Glomerular endothelial cell (primary cell): ENCODE measurements at places on chromosomes 5 and 9.

DNA sequence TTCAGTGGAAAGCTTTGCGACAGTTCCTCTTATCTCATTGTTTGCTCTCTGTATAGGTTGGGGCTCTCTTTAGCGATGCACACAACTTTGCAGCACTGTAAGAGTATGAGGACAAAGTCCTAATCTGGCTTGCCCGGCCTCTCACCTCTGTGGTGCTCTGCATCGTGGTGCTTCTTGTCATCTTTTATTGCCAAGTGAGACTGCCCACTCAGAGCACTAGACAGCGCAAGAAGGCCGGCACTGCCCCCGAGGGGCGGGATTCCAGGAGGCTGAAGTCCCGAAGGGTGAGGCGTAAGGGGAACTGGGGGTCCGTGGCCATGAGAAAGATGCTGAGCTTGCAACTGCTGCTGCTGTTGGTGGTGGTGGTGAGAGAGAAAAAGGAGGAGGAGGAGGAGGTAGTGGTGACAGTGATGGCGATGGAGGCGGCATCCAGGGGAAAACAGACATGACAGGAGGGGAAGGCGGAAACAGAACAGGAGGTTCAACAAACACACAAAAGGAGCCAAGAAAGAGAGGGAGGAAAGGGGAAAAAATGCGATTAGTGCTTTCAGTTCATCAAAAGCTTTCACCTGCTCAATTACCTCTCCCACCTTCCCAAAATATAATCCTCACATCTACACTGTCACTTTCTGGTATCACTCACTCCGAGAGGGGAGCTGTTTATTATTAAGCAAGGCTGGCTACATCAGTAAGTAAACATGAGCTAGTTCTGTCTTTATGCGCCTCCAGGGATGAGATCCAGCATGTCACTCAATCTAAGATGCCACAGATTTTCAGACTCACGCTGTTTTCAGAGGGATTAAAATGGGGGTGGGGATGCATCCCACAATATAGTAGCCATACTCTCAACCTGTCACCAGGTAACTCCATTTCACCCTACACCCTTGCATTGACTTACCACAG is 55.1 kb downstream of the TLE1 start:
- no peak for DNase-seq

- DNase-seq, result no peak
These were observed 194.4 kb upstream of the CDKN2B start for GRCh38 chr9:22203371-22204138.

- DNase-seq, result no peak
These were observed 199.9 kb upstream of the PIK3R1 start for GRCh38 chr5:68015381-68016302.

DNA sequence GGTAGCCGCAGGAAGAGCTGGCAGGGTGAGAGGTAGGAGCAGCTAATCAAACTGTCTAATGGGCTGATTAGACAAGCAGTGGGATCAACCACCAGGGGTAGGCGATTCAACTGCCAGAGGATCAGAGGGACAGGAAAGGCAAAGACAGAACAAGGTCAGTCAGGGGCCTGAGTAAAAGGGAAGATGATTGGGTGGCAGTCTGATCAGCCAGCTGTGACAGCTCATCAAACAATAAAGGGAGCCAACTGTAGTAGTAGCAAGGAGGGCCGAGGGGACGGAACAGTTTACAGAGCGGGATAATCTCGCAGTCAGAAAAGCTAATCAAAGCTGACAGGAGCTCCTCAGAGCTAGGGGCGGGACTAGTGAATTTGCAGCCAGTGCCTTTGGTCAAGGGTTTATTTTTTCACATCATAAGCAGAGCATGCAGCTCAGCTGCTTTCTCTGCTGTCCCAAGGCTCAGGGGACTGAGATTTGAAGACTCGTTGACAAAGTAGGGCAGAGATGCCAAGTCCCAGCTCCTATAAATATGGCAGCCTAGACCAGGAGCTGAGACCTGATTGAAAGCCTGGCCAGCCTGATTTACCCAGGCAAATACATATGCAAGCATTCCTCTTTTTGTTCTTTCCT is 418.2 kb downstream of the GABRG2 start:
- DNase-seq, result no peak

DNA sequence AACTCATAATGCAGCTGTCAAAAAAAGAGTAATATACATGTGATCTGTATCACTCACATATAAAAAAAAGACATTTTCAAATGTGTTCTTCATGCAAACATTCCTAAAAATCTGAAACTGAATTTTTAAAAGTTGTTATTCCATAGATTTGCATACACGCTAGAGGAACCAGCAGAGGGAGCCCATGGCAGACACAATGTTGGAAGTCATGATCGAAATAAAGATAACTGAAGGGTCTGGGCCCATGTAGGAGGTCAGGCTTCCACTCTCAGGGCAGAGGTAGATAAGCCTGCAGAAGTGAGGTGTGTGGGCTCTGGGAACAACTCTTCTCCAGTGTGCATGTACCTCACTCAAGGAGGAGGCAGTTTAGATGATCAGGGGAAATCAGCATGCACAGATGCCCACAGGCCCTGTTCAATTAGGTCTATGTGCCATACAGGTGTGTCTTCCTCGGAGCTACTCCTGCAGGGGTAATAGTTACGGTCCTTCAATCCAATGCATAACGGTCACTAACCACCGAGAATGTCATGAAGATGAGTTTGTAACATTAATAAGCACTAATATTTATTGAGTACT is 208.6 kb downstream of the EPB41L4A start:
- peak; percentile 22 for DNase-seq

DNA sequence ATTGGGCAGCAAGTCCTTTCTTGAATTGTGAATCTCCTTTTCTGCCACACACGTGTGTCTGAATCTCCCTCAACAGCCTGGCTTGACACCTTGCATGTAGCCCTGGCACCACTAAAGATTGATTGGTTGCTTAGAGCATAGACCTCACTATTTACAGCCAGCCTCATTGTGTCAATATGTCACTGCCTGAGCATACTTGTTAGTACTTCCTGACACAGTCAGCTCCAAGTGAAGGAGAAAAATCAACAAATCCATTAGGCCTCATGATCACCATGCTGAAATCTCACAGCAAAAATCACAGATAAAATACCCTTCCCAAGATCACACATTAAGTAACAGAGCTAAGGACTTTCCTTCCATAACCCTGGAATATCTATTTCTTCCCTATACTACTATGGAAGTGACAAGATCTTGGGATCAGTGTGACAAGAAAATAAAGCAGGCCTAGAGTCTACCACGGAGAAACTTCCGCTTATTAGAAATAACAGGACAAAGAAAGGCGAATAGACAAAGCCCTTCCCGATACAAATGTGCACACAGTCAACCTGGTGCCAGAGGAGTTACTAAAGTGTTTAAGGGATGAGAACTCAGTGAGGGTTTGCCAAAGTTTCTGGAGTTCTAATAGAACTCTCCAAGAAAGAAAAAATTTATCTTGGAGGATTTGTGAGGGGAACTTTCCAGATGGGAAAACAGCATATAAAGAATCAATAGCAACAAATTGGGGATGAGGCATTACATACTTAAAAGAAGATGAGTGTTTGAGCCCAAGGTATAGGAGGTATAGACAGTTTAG is 5.6 kb upstream of the ARL15 start:
- no peak for DNase-seq

GRCh38 chr9:113953531-113953930 is 77.4 kb downstream of the ZNF618 start:
- peak; percentile 76 for DNase-seq

DNA sequence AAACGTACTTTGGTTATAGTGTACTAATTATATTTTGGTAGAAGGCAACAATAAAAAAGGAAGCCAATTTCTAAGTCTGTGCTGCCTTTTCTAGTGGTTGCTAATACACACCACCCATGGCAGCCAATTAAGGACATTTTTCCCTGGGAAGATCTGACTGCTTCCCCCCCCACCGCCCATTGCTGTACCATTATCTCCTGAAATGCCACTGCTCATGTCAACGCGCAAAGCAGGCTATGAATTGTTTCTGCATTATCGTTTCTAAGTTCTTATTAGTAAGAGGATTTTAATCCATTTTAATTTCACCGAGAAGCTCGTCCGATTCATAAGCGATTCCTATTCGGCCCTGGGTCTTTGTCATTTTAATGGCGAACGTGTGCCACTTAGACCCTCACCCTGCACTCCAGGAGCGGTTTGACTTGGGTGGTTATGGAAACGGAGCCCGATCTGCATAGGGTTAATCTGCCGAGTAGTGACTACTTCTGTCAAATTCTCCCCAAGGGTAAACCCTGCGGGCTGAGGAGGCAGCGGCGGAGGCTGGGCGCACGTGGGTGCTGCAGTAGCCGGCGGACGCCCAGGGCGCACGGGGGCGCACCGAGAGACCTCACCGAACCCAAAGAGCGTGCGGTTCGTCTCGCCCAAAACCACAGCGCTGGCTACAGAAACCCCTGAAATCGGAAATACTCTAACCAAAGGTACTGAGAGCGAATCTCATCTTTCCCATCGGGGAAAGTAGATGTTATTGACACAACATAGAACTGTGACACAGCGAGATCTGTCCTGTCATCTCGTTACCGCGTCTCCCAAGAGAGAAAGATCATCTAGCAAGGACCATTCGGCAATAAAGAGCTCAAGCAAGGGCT is 55.8 kb upstream of the SHC3 start:
- DNase-seq, result no peak

DNA sequence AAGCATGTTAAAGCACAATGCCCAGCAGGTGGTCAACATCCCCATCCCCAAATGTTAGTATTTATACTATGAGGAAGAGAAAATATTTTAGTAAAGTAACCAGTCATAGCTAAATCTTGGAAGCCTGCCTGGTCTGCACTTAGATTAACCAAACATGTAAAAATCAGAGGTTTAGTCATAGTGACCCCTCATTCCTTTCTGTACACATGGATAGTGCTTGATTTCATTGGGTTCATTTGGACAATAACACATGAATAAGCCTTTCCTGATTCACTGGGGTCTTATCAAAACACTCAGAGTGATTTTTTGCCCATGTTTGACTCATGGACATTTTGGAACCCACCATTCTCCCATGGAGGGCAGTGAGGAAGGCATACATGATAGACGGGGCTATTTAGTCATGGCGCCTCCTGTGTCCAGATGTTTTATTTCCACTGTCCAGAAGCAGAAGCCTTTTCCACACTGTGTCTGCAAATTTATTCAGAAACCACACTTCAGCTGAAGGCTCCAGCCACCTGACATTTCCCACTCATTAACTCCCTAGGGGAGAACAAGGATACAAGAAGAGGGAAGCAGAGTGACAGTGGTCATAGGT is 32.5 kb downstream of the OR1J1 start:
- no peak for DNase-seq

GRCh38 chr9:83920927-83921707 is at the start of gene KIF27:
Gene KIF27 (minus strand): TSS chr9:83921432. CDS start chr9:83915591, 5,841 bp downstream.
- DNase-seq, result no peak

DNA sequence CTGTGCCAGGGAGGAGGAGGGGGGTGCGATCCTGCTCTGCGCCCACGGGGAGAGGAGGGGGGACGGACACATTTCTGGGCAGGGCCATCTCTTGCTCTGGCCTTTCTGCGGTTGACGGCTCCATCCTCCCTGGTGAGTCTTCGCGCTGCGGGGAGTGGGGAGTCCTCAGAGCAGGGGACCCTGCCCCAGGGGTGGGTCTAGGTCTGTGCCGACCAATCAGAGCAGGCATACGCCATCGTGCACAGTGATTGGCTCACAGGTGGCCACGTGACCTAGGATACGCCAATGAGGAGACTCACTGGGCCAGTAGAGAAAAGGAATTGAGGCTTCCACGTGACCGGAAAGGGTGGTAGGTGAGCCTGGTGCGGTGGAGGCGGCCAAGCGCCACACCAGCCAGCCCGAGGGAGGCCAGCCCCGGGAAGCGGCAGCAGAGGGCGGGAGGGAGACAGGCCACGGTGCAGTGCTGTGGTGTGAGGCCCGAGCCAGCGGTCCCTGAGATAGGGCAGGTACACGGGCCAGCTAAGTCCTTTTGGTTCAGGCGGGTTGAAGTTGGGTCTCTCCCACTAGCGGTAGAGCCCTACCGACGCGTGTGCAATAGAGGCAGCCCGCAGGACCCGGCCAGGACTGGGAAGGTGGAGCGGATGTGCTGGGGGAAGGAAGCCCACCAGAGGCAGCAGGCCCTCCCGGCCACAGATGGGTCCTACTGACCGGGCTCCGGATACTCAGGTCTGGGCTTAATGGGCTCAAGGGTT is 65.2 kb upstream of the RNF130 start:
- no peak for DNase-seq

- DNase-seq, result no peak
These were observed 62.2 kb downstream of the INIP start for GRCh38 chr9:112655668-112656067.

DNA sequence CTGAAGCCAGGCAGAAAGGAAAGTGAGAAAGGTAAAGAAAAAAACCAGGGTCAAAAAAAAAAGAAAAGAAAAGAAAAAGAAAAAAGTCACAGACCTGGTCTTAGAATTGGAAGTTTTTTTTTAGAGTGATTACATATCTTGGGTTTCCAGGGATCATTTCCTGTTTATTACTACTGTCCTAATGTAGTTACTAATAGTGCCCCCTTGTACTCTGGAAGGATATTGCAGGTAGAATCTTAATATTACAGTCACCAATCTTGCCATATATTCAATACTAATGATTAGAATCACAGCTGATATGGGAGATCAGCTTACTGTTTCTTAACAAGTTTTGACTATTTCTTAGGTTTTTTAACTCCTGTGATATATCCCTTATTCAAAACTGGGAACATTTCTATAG is 543.2 kb upstream of the CDH6 start:
- DNase-seq, result no peak

- DNase-seq, result peak; percentile 39
These were observed 14.2 kb upstream of the AGGF1 start for GRCh38 chr5:77015938-77016569.

DNA sequence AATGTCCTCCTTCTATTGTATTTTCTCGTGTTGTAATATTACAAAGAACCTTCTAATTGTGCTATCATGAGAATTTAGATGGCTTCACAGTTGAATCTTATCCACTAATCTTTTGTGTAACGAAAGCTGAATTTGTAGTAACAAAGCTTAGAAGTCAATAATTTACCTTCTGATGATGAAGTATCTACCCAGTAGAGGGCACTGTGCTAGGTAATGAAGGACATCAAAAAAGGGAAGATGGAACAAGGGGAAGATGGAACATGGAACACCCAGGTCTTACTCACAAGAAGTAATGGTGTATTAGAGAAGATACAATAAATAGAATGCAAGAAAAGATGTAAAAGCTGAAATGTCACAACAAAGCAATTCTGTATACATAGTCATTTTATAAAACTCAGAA is 131.0 kb upstream of the CCNG1 start:
- DNase-seq, result no peak

GRCh38 chr5:171453056-171453725 is 33.7 kb downstream of the FGF18 start:
- DNase-seq, result no peak

GRCh38 chr5:133769842-133770241 is 157.5 kb upstream of the FSTL4 start:
- DNase-seq, result no peak

GRCh38 chr5:134935711-134936602 is 31.0 kb downstream of the PCBD2 start:
- DNase-seq, result no peak

DNA sequence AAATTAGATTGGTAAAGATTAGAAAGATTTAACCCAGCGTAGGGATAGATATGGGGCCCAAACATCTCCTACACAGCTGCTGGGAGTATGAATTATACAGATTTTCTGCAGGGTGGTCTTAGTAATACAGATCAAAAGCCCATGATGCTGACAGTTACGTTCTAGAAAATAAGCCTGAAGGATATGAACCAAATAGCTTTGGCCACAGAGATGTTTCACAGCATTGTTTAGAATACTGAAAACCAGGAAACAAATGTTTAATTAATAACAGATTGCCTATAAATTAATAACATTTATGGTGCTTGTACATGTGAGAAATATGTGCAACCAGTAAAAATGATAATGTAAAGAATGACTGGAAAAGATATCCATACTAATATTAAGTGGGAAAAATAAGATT is 24.7 kb downstream of the F2RL2 start:
- no peak for DNase-seq
